ENCODE measurements at places on chromosomes 11 and 22.

DNA sequence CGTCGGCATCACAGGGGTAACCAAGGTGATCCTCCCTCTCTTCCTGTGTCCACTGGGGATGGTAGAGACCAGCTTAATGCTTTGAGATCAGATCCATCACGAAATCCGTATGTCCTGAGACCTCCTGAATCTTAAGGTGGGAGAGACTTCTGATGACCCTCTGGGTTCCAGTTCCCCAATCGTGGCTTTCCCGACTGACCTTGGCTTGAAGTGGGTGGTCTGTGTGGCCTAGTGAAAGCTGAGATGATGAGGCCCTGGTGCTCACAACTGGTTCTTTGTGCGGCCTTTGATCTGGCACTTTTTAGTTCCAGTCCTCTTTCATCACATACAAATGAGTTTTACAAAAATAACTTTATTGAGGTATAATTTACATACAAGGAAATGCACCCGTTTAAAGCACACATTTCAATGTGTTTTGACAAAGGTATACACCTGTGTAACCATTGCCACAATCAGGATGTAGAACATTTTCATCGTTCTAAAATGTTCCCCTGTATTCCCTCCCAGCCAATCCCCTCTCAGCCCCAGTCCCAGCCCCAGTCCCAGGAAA, 6.1 kb downstream of the MIAT start:
- DNase-seq = no peak

GRCh38 chr11:5369789-5370188, 13.8 kb upstream of the OR51M1 start:
- peak; percentile 51 for DNase-seq

DNA sequence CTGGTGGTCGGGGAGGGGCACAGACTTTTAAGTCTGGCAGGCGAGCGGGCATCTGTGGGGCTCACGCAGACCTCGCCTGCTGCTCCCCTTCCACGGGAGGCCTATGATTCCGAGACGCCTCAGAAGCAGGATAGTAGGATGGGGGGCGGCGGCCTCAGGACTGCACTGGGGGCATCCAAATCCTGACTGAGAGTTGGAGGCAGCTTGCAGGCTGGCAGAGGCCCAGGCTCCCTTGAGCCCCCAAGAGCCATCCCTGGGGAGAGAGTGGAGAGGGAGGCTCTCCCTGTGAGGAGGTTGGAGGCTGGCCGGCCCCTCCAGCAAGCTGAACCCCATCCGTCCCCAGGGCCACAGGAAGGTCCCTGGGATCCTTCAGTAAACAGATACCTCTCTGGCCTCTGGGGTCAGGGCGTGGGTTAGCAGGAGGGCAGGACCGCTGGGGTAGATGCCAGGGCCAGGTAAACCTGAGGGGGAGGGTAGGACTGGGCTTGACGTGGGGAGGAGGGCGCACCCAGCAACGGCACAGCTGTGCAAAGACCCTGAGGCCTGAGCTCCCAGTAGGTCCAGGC, 33.3 kb downstream of the SBF1 start:
- DNase-seq = no peak

DNA sequence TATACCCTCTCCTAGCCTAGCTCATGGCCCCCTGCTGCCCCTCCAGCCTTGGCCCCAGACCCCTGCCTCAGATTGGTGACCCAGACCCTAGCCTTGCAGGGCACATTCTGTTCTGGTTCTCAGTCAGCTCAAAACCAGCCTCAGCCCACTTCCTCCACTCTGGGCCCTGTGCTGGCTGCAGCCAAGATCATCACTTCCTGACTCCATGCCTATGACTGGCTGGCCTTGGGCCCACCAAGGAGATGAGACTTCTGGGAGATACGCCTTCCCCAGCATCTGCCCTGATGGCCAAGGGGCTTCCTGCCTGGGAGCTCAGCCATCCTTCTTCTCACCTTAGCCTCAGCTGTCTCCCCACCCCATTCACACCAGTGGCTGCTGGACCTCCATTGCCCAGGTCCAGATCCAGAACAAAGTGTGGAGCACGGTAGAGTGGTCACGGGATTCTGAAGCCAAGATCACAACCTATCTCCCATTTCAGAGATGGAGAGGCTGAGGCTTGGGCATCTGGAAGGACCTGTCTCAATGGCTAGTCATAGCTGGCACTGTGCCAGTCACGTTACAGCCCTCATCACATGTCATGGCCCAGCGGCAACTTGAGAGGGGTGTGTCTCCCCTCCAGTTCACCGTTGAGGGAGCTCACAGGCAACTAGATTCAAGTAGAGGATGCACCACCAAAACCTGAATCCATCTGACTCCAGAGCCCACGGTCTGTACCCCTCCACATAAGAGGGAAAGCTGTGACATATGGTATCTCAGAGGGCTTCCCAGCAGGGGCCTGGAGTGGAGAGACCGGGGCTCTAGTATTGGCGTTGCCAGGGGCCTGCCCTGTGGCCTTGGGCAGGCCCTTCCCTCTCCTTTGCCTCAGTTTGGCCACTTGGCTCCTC, 43.0 kb upstream of the KLHL35 start:
- DNase-seq = no peak

DNA sequence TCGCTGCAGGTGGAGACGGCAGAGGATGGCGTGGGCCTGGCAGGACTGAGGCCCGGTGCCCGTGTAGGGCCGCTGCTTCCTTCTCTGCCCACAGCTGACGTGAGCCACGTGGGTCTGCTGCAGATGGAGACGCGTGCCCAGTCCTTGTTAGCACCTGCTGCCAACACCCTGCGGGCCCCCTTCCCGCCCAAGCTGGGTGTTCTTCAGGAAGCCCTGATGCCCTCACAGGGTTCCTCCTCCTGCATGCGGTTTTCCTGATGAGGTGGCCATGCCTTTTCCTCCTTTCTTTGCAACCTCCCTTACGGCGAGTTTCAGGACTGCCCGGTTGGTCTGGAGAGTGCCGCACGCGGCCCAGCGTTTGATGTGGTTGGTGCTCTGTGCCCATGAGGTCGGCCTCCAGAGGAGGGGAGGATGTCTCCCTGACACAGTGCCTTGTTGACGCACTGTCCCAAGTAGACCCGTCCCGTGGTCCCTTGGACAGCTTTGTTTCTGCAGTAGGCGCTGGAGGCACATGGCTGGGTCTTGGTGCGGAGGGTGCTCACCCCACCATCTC, 44.7 kb downstream of the AP2A2 start:
- no peak for DNase-seq

- DNase-seq = no peak
Observed at GRCh38 chr11:113562576-113562975, 87.4 kb upstream of the DRD2 start.

DNA sequence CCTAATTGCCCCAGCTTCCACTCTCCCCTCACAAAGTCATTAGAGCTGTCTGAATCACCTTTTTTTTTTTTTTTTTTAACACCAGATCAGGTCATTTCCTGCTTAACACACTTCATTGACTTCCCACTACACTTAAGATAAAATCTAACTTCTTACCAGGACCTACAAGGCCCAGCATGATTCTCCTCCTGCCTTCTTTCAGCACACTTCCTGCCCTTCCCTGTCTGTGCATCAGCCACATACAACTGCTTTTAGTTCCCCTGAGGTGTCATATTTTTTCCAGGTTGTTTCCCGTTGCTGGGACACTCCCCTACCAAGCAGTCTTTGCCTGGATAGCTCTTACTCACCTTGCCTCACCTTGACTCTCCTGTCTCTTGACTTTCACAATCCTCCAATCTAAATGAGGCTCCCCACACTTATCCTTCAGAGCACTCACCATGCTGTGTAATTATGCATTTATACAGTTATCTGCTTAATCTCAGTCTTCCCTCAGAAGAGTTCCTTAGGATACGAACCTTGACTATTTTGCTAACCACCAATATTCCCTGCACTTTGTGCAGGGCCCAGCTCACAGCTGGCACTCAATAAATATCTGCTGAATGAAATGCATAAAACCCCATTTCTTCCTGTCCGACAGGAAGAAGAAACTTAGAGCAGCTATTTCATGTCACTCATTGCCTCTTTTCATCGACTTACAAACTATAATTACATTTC, 96.6 kb upstream of the AKIP1 start:
- DNase-seq = no peak

DNA sequence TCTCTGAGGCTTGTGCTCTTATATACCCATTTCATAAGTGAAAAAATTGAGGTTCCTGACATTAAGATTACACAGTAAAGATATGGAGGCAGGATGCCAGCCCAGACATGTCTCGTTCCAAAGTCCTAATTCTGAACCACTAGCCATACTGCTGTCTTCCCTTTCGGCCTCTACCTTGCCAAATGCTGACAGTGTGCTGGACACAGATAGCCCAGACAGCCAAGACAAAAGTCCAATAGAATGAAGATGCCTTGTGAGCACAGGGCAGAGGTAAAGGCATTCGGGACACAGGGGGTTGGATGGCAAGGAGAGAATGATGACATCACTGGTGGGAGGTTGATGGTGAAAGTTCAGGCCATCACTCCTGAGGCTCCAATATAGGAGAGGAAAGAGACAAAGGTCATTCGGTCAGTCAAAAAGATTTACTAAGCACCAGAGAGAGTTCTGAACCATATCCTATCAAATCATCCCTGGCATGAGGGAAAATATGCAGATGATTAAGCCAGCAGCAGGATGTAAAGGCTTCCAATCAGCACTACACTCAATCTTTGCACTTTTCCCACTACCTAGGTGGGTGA, 174.0 kb upstream of the MTMR2 start:
- DNase-seq = no peak

DNA sequence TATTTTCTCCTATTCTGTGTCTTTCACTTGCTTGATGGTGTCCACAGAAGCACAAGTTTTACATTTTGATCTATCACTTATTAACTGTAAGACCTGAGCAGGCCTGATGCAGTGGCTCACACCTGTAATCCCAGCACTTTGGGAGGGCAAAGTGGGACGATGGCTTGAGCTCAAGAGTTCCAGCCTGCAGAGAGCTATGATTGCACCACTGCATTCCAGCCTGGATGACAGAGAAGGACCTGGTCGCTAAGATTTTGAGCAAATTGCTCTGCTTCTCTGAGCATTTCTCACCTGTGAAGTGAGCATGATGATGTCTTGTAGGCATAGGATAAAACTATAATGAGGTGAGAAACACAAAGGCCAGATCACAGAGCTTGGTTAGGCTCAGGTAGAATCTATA, 6.7 kb downstream of the CCDC87 start:
- no peak for DNase-seq

GRCh38 chr22:46043339-46043738, 66.4 kb upstream of the WNT7B start:
- DNase-seq = no peak

GRCh38 chr11:93166194-93166593, 31.6 kb downstream of the SLC36A4 start:
- no peak for DNase-seq

GRCh38 chr11:36073411-36074203, 129.7 kb downstream of the LDLRAD3 start:
- DNase-seq = no peak

GRCh38 chr11:1120532-1121330, 37.0 kb upstream of the MUC5AC start:
- DNase-seq = no peak

- no peak for DNase-seq
Observed at GRCh38 chr22:24758164-24758799, 16.2 kb downstream of the PIWIL3 start.

GRCh38 chr11:92104349-92104748, 120.3 kb upstream of the FAT3 start:
- DNase-seq = no peak

- no peak for DNase-seq
Observed at GRCh38 chr11:62012451-62012831, 45.0 kb upstream of the FTH1 start.

DNA sequence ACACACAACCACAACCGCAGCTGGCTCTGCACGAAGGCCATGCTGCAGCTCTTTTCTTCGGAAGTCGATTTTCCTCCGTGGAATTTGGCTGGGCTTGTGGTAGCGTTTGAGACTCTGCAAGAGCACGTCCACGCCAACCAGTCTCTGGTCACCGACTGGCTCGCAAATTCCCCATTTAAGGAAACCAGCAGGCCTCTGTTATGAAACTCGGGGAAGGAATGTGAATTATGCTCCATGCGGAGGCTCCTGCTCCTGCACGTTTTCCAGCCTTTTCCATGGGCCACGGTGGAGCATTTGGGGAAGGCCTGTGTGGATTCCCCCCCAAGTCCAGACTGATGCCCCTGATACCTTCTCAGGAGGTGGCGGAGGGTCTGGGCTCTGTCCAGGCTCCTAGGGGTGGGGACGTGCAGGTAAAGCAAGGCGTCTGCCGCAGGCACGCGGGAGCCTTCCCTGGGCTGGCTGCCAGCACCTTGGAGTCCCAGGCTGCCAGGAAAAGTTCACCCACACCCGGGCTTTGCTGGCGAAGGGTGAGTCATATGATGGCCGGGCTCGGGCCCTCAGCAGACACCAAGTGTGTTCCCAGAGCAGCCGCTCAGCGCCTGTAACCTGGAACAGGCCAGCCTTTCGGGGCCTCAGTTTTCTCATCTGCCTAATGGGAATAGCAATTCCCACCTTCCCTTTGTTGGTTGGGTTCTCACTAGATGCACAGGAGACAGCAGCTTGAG, 41.9 kb downstream of the LRP5 start:
- peak; percentile 83 for DNase-seq

- DNase-seq = no peak
Observed at GRCh38 chr11:61123775-61124571, 21.7 kb downstream of the CD5 start.

DNA sequence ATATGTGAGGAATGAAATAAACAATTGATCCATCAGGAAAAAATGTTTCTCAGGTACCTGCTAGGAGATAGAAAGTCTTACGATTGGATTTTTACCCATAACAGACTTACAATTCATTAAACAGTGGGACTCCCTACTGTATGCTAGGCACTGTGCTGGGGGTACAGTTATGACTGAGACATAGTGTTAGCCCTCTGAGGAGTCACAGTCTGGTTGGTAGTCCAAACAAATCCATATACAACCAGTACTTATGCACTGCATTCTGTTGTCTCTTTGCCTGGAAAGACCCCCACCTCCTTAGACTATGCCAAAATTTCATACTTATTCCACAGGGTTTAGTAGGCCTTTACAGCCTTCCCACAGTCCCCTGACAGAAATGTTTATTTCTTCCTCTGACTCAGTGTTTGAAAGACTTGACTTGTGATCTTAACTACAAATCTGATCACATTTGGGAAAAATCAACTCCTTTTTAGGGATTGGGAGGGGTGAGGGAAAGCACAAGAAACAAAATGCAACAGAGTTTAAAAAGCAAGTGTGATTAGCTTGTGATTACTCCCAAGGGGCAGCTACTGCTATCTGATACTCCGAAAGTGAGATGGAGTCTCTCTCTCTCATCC, 69.4 kb upstream of the HORMAD2 start:
- DNase-seq = no peak

GRCh38 chr11:12556155-12556554, 118.1 kb upstream of the TEAD1 start:
- no peak for DNase-seq

GRCh38 chr11:61964058-61964665, 3.3 kb downstream of the FTH1 start:
- DNase-seq = no peak

- DNase-seq = no peak
Observed at GRCh38 chr11:35011389-35011788, 95.0 kb downstream of the PDHX start.

DNA sequence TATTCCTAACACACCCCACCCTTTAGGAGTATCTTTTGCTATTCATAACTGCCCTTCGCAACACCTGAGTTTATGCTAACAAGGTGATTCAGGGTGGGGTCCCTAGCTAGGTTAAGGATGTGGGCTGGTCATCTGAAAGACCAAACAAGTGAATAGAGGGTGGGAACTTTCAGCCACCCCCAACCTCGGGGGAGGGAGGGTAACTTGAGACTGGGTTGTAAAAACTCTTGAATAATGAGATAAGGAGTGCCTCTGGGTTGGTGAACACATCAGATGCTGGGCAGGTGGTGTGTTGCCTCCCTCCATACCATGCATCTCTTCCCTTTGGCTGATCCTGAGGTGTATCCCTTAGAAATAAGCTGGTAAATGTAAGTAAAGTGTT, 111.5 kb downstream of the SWAP70 start:
- DNase-seq = no peak

All from amniotic stem cell (primary cell).